ENCODE measurements at places on chromosomes 3 and 15. TPM values are rescaled to one million over a fixed set of nuclear protein-coding genes. Genes with fewer than 3 reads are reported as not detected.
A peak's percentile ranks its signal among the peaks of the same experiment; 100 is the strongest.

TMCO5A gene
- not detected for polyA plus RNA-seq

- H3K4me1 ChIP-seq, result no peaks in the 10 kb centered on the region
- no peak overlapping the region for H3K4me3 ChIP-seq
- H3K27me3 ChIP-seq, result no peaks in the 10 kb centered on the region
- no peaks in the 10 kb centered on the region for H3K36me3 ChIP-seq
- no peak overlapping the region for H3K27ac ChIP-seq
Observed at GRCh38 chr3:81437683-81438082, 323.8 kb downstream of the GBE1 start.

- no peaks in the 10 kb centered on the region for H3K27me3 ChIP-seq
- H3K4me1 ChIP-seq, result peaks cover 4% of the 10 kb centered on the region
- peak overlapping the region; percentile 26 for H3K27ac ChIP-seq
- H3K36me3 ChIP-seq, result no peaks in the 10 kb centered on the region
- DNase-seq, result no peak
Observed at GRCh38 chr3:113685124-113685523, 11.3 kb downstream of the USF3 start.

DNA sequence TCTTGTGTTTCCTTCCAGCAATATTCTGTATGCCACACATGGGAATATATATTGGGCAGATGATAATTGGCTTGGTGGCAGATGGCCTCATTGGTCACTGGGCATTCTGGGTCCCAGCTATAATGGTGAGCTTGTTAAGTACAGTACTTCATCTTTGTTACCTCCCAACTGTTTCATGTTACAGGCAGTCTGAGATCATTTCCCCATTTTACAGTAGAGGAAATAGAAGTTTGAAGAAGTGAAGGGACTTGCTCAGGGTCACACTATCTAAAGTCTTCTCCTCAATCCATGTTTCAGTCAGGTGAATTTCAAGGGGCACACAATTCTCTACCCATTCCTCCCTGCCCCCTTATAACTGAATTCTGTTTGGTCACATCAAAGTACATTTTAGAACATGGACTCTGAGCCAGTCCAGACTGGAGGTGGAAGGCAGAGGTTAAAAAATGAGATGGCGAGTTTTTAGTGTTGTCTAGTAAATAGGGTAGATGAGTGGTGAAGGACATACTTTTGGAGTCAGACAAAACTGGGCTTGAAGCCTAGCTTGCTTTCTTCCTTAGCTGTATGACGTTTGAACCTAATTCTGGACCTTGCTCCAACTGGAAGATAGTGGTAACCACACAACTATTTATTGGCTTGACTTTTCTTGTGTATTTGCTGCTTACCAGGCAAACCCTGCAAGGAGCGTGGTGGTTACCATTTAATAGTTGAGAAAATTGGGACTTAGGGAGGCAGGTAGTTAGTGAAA is 2.5 kb downstream of the EEFSEC start:
- H3K36me3 ChIP-seq, result no peaks in the 10 kb centered on the region
- no peak for DNase-seq
- no peak overlapping the region for H3K4me3 ChIP-seq
- peaks cover 22% of the 10 kb centered on the region for H3K4me1 ChIP-seq
- H3K27me3 ChIP-seq, result no peaks in the 10 kb centered on the region
